ENCODE measurements at places on chromosomes 6 and 20. TPM values are rescaled to one million over a fixed set of nuclear protein-coding genes. Genes with fewer than 3 reads are reported as not detected.

LRFN2 gene
- polyA plus RNA-seq, result not detected

TREM1 gene
- polyA plus RNA-seq, result 4.3 TPM

AIF1 gene
- polyA plus RNA-seq, result 7.9 TPM

DEFB132 gene
- 0.06 TPM for polyA plus RNA-seq

ADAM33 gene
- 3.8 TPM for polyA plus RNA-seq

MCCD1 gene
- polyA plus RNA-seq, result not detected

TINAG gene
- not detected for polyA plus RNA-seq

Data from adipose tissue (tissue), 3 donors.